T-helper 2 cell treated with Interferon-gamma antibody and Interleukin-4, amounts not matched to agents 5 μg/mL and 100 μg/mL, for 36 hours (primary cell): ENCODE measurements at places on chromosomes 6 and 20.

- DNase-seq: no peak
These were observed 183.0 kb downstream of the TASP1 start for GRCh38 chr20:13455713-13456112.

DNA sequence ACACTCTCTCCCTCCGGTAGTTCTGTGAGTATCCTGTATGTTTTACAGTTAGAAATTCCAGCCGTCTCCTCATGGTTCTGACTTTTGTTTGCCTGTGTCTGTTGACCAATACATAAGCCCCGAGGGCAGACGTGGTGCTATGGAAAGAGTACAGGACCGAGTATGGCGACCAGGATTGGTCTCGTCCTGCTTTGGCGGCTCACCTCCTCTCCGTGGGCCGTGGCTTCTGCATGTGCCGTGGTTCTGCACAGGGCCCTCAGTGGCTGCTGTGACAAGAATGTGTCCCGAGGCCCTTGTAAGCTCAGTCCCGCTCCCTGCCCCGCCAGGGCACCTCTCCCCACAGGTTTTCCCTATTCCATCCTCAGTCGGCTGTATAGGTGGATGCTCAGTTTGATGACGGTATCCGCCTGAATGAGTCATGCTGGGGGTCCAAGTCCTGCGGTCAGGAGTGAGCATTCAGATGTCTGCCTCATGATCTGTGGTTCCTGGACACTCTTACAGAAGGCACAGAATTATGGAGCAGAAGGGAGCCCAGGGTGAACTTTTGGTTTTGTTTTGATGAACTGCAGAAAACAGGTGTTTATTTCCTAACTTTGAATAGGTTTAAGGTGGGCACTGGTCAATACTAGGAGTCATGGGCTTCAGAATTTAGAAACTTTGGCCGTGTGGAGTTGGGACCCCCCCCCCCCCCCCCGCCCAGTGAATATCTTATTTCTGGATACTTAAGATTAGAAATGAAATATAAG lies 1.2 kb downstream of the ARFGAP1 start:
- no peak for DNase-seq

GRCh38 chr6:55255113-55255512 lies 72.2 kb upstream of the GFRAL start:
- DNase-seq: no peak

GRCh38 chr6:108260126-108260808 lies 573 bp downstream of the SNX3 start:
- peak; percentile 10 for DNase-seq

DNA sequence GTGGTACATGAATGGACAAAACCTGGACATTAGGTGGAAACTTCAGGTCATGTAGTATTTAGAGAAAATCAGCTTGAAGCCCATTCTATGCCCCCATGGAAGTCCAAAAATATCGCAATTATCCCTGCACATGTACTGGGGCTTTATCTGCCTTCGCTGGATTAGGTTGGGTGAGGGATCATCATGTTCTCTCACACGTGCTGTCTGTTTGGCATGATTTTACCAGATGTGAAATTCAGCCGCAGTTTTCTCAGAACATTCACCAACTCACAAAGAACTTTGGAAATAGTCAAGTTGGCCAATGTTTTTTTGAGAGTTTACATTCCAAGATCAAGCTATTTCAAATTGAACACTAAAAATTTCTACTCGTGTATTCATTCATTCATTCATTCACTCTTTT lies 459.8 kb upstream of the CITED2 start:
- no peak for DNase-seq

DNA sequence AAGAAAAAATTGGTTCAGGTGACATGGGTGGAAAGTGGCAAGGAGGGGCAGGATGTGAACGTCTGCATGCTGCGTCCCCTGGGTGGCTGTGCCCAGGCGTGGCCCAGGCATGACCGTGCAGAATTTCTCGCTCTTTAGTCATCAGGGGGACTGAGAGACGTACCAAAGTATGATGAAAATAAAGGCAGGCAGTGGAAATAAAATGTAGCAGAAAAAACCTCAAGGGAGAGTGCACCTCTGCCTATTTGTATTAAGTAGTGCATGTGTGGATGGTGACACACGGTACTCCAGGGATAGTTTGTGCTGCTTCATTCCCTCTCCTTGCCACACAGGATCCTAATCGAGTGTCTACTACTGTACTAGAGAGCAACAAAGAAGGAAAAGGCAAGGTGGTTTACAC lies 81.1 kb downstream of the ATP9A start:
- no peak for DNase-seq

GRCh38 chr6:88472851-88473525 lies 306.8 kb upstream of the CNR1 start:
- no peak for DNase-seq

DNA sequence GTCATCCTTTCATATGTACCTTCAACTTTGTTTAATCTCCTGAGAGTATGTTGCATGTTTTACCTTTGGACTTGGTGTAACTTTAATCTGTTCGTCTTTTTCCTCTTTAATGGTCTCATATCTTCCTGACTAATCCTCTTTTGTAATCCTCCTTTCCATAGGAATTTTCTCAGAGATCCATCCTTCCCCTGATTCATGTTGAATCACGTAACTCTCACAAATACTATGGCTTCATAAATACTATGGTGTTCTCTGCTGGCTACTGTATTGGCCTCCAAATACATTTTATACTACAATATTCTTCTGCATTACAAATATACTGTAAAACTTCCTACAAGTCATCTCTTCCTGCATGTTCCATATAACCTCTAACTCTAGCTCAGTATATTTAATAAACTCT lies 317.7 kb upstream of the ADGRB3 start:
- no peak for DNase-seq

DNA sequence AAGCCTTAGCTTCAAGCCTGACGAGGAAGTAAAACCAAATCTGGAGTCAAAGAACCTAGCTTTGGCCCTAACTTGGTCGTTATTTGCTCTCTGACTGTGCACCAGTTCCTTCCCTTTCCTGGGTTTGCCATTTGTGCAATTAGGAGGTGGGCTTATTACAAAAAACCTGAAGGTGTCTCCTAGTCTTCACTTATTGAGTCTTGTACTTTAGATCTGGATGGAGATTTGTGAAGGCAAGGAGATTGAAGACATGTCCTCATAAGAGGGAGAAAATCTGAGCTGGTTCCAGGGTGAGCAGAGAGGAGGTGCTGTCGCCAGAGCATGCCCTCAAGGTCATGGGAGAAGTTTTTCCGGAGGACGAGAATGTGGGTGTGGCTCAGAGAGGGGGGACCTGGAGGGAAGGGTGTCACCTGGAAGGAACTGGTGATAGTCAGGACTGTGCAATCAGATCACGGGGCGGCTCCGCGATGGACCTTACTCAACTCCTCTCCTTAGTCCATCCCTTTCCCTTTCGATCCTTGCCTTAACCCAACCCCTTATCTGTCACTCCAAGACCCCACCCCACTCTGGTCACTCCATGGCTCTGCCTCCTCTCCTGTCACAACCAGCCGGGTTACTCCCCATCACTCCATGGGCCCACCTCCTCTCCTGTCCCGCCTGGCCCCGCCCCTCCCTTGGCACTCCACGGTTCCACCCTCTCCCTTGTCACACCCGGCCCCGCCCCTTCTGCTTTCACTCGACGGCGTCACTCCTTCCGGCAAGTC lies 588 bp upstream of the ACSS2 start:
- no peak for DNase-seq

DNA sequence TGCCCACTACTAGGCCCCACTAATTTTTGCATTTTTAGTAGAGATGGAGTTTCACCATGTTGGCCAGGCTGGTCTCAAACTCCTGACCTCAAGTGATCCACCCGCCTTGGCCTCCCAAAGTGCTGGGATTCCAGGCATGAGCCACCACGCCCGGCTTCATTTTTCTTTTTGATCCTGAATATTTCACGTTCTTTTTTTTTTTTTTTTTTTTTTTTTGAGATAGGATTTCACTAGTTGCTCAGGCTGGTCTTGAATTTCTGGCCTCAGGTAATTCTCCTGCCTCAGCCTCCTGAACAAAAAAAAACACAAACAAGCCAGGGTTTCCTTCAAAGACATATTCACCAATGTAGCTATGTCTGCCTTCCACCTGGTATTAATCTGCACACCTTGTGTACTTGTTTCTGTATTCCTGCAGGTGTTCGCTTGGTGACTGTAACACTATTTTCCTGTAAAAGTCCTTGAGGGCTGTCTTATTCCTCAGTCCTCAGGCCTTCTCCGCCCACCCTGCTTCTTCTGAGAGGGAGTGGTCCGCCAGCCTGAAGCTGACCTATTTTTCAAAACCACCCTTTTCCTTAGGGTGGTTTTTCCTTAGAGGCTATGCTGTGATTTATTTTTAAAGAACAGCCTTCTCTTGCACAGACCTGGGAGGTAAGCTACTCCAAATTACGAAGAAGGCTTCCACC lies 36.1 kb upstream of the PNRC1 start:
- DNase-seq: no peak

GRCh38 chr6:128395596-128395995 lies 124.8 kb downstream of the PTPRK start:
- no peak for DNase-seq

DNA sequence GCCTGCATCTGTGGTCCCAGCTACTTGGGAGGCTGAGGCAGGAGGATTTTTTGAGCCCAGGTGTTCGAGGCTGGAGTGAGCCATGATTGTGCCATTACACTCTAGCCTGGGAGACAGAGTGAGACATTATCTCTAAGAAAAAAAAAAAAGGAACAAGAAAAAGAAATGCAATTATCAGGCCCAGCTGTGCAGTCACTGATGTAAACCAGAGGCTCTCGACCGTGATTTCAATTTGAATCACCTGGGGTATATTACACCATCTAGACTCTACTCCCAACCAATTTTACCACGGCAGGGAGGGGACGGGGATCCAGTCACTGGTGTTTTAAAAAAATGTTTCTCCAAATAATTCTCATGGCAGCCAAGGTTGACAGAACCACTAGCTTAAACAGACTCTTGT lies 48.8 kb upstream of the NKX2-2 start:
- no peak for DNase-seq

DNA sequence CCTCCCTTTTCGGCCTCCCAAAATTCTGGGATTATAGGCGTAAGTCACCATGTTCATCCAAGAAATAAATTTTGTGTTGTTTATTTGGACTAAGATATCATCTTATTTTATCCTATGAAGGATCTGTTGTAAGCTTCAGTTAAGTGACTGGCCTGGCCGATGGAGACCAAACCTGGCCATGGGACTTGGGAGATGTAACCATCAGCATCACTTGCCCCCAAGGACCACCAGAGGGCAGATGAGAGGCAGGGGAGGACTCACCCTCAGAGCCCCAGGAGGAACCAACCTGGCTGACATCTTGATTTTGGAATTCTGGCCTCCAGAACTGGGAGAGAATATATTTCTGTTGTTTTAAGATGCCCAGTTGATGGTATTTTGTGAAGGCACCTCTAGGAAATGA lies 266.7 kb downstream of the CDH26 start:
- DNase-seq: no peak

DNA sequence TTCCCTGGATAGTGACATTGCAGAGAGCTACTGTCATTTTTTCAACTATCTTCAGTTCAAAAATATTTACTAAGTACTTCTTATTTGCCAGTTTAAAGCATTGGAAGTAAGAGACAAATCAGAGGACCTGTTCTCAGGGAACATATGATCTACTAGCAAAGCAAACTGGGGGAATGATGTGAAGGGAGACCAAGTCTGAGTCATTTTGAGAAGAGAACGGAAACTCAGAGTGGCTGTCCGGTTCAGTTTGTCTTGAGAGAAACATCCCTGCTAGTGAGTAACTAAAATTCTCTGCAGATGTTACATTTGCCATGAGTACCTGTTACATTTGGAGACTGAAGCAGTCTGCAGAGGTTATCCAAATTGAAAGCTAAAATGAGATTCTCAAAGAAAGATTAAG lies 118.3 kb downstream of the KCNQ5 start:
- DNase-seq: peak; percentile 12

DNA sequence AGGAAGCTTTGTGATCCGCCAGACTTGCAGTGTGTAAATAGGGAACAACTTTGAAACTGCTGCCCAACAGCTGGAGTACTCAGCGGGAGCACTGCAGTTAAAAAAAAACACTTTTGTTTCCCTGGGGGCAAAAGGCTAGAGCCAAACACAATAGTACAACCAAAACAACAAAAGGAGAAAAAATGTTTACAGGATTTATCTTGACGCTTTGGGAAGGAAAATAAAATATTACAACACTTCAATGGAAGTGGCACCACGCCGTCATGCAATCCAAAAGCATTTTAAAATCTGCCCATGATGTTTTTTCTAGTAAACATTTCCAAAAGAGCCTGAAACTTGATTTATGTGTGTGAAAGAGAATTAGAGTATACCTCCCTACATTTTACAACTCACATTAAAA lies 26.0 kb downstream of the PTPRK start:
- no peak for DNase-seq

- DNase-seq: no peak
These were observed 25.0 kb downstream of the TAB2 start for GRCh38 chr6:149342525-149342924.

DNA sequence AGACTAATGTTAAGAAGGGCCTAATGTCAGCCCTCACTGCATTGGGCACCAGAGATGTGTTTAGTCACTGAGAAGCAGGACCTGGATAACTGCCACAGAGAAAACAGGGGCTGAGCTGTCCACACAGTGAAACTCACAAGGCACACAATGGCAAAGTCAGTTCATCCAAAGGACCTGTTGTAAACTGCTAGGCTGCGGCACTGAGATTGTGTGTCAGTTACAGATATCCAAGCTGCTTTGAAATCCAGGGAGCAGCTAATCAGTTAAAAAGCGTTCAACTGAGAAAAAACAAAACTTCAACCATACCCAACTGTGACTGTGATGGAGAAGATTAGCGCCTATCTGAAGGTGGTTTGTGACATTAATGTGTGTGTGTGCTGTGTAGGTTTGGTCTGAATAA lies 27.8 kb upstream of the TMEM14A start:
- no peak for DNase-seq

DNA sequence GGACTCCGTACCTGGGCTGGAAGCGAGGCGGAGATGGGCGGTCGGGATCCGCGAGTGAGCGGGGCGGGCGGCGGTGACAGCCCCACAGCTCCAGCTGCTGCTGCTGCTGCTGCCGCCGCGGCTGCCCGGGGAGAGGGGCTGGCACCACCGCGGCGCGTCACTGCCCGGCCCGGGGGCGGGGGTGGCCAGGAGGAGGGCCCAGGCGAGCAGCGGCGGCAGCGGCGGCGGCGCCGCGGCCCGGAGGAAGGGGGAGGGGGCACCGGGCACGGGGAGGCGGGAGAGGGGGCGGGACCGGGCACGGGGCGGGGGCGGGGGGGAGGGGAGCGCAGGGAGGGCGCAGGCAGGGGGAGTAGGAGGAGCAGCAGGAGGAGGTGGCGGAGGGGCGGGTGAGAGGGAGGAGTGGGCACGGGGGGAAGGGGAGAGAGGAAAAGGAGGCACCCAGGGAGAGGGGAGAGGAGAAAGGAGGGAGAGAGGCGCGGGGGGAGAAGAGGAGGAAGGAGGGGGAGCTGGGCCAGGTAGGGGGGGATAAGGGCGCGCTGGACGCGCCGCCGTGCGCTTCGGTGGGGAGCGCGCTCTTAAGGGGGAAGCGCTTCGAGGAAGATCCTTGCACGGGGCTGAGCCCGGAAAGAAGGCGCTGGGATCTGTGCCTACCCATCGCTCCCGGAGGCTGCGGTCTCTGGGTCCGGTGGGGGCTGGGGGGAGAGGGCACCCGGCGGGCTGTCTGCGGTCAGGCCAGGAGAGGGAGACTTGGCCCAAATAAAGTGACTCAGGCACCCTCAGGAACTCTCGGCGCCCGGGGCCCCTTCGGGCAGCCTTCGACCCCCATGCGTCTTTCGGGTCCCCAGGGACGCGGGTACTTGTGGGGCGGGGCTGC lies 101.5 kb downstream of the NOL4L start:
- DNase-seq: peak; percentile 65

GRCh38 chr20:36271639-36272546 lies 34.2 kb upstream of the DLGAP4 start:
- DNase-seq: no peak
